ENCODE measurements at places on chromosomes 13 and 19.

DNA sequence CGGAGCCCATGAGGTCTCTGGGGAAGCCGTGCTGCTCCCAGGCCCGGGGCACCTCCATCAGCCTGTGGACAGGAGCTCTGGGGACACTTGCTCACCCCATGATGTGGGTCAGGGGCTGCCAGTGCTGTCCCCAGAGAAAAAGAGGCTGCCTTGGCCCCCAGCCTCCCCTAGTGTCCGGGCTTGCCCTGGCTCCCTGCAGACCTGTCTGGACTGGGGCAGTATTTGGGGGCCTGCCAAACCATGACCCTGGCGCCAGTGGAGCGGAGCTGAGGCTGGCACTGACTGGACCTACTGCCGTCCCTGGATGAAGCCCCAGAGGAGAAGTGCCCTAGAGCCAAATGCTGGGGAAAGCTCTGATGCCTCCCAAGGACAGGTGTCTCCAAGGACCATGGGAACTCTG, 30.4 kb downstream of the ELAVL1 start:
- no peak for DNase-seq

GRCh38 chr13:26247011-26247410, 6.9 kb upstream of the CDK8 start:
- DNase-seq: no peak

- no peak for DNase-seq
Measured at GRCh38 chr19:51742789-51743188, 8.9 kb downstream of the FPR1 start.

DNA sequence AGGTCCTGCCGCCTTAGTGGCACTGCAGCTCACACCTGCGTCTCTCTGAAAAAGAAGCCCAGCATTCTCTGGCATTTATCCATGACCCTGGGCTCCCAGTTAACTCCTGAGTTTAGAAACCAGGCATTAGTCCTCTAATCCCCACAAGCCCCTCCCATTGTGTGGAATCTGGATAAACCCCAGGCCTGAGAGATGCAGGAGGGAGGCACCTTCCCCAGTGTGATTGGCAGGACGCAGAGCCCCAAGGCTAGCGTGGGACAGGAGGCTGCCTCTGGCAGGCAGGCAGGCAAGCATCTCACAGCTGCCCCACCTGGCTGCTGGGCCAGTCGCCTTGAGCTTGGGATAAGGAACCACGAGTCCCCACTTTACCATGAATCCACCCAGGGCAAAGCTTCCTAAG, 11.0 kb upstream of the SERPINE3 start:
- DNase-seq: no peak

GRCh38 chr19:55670280-55671053, 4.6 kb upstream of the EPN1 start:
- DNase-seq: peak; percentile 95

DNA sequence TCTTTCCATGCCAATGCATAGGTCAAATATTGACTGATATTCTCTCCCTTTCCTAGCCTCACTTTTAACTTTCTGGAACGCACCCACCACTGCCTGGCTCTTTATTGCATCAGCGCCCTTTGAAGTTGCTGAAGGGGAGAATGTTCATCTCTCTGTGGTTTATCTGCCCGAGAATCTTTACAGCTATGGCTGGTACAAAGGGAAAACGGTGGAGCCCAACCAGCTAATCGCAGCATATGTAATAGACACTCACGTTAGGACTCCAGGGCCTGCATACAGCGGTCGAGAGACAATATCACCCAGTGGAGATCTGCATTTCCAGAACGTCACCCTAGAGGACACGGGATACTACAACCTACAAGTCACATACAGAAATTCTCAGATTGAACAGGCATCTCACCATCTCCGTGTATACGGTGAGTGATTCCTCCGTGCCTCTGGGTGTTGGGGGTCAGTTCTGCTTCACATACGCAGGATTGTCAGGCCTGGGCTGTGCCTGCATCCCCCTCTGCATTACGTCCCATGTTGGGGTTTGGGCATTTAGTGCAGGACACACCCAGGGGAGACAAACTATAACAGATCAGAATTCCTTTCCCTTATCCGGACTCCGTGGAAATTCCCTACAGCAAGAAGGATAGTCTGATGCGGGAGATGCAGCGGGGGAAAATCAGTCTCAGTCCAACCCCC, 1.3 kb downstream of the CEACAM21 start:
- no peak for DNase-seq

- DNase-seq: no peak
Measured at GRCh38 chr13:43864921-43865320, 14.6 kb downstream of the CCDC122 start.

DNA sequence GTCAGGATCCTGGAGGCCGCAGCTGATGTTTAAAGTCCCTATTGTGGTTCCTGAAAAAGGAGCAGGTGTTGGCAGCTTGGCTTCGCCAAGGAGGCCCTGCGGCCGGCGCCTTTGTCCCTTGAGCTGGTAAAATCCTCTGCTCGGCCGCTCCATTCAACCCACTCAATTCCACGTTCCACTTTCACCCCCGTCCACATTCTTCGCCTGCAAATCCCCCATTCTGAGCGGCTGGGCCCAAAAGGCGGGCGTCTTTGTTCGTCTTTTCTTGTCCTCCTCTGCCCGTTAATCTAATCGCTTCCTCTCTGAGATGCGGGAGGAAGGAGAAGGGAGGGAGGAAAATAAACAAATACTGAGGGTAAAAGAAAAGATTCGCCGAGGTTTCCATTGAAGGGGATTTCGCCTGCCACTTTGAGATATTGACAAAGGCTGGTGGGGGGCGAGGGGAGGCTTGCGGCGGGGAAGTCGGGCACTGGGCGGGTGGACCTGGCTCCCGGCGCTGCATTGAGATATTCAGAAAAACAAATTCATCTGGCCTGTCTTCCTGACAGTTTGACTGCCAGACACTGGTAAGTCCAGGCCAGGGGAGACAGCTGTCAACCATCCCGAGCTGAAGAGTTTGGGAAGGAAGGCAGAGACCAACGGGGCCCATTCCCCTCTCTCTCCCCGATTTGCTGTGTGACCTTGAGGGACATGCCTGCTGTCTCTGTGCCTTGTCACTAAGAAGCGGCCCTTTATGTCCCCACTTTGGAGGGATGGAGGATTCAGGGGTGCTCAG, 37.6 kb downstream of the ZNRF4 start:
- no peak for DNase-seq

- DNase-seq: no peak
Measured at GRCh38 chr13:44787617-44788016, 201.7 kb downstream of the NUFIP1 start.

- no peak for DNase-seq
Measured at GRCh38 chr19:10655457-10656312, 1.5 kb downstream of the ILF3 start.

- no peak for DNase-seq
Measured at GRCh38 chr19:45934551-45935230, 20.1 kb upstream of the NANOS2 start.

DNA sequence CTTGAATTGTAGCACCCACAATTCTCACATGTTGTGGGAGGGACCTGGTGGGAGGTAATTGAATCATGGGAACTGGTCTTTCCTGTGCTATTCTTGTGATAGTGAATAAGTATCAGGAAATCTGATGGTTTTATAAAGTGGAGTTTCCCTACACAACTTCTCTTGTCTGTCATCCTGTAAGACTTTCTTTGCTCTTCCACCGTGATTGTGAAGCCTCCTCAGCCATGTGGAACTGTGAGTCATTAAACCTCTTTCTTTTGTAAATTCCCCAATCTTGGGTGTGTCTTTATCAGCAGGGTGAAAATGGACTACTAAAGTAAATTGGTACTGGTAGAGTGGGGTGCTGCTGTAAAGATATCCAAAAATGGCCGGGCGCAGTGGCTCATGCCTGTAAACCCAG, 215.6 kb downstream of the LIG4 start:
- DNase-seq: no peak

DNA sequence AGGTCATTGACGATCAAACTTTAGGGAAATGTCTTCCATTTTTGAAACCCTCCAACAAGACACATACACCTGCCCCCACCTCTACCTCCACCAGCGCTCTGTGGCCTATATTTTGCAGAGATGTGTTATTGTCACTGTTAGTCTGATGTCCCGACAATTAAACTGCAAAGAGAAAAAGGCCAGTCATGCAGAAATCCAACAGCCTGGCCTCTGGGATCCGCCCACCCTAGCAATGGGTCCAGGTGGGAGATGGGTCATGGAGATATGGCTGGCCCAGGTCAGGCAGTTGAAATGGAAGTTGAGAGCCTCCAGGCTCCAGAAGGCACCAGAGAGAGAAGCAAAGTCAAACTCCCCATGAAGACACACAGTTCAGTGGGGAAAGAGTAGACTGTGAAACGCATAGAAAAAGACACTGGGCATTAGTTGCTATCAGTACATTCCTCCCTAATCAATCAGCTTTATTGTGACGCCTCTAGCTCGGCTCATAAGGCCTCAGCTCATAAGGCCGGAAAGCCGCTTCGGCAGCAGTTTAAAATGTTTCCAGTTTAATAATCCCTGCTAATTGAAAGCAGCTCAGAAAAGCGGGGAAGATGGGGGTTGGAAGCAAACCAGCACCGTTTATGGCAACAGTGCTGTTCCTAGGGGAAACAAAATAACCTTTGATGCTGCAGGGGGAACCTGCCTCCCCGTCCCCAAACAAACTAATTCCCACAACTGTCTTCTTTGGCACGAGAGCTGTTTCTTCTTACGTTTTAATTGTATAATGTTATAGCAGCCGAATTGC, 239.7 kb upstream of the ZNF507 start:
- DNase-seq: no peak

DNA sequence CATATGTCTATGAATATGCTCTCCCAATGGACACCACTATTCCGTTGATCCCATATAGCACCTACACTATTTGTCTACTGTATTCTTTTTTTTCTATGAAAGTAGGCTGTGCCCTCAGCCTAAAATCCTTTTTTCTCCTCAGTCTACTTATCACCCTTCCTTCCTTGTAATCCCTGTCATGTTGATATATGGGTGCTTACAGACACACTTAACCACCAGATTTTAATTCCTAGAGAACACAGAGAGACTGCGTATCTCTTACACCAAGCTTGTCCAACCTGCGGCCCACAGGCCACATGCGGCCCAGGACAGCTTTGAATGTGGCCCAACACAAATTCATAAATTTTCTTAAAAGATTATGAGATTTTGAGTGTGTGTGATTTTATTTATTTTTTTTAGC, 101.1 kb downstream of the ZAR1L start:
- DNase-seq: no peak

- DNase-seq: no peak
Measured at GRCh38 chr19:38711726-38712153, 32.5 kb downstream of the CAPN12 start.

Data from vagina (tissue), 2 donors.